CD4-positive, alpha-beta T cell treated with Interleukin-2 at 100 ng/mL for 4 hours (primary cell): ENCODE measurements at places on chromosomes 6 and 20.

DNA sequence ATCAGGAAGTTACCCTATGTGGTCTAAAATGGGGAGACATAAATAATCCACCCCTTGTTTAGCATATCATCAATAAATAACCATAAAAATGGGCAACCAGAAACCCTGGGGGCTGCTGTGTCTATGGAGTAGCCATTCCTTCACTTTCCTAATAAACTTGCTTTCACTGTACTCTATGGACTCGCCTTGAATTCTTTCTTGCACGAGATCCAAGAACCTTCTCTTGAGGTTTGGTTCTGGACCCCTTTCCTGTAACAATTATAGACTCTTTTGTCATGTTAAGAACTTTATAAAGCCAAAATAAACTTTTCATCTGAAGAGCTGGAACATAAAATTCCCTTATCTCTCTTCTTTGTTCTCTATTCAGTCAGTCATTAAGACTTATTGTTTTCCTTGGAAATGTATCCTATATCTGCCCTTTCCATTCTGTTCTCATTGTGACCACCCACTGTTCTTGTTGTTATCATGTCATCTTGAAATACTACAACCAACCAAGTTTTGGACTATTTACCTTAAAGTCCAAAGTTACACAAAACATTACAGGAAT lies 29.3 kb upstream of the ZBTB24 start:
- no peak for DNase-seq

DNA sequence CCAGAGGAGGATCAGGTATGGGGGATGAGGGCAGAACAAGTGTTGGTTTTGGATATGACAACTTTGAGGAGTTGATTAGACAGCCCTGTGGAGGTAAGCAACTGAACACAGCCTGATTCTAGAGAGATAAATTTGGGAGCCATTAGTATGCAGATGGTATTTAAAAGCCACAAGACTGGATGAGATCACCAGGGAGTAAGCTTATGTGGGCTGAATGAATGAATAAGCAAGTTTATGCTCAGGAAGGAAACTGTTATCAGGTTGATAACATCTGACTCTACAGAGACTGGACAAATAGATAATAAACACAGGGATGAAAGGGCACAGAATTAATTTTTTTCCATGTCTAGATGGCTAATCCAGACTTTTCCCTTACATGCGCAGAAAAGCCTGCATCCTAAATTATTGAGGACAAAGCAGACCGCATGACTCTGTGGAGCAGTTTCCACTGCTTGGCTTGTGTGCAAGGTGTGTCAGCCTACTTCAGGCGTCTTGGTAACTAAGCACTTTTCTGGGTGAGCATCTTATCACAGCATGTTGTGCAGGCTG lies 150.6 kb downstream of the GJA10 start:
- peak; percentile 24 for DNase-seq

DNA sequence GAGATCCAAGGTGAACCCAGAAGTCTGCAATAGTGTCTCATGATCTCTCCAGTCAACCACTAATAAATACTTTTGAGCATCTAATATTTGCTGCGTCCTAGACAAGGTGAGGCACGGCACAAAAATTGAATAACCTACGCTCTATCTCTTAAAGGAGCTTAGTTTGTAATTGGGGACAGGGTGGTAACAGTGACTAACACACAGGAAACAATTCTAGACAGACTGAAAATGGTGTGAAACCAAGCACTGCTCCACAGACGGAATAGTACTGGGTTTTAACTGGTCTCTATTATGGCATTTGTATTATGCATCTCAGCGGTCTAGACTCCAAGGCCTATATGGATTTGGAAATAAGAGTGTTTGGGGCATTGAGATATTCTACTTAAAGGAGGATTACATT lies 120.1 kb downstream of the CLIC5 start:
- peak; percentile 35 for DNase-seq

GRCh38 chr20:51021067-51022025 lies 1.6 kb downstream of the KCNG1 start:
- no peak for DNase-seq

DNA sequence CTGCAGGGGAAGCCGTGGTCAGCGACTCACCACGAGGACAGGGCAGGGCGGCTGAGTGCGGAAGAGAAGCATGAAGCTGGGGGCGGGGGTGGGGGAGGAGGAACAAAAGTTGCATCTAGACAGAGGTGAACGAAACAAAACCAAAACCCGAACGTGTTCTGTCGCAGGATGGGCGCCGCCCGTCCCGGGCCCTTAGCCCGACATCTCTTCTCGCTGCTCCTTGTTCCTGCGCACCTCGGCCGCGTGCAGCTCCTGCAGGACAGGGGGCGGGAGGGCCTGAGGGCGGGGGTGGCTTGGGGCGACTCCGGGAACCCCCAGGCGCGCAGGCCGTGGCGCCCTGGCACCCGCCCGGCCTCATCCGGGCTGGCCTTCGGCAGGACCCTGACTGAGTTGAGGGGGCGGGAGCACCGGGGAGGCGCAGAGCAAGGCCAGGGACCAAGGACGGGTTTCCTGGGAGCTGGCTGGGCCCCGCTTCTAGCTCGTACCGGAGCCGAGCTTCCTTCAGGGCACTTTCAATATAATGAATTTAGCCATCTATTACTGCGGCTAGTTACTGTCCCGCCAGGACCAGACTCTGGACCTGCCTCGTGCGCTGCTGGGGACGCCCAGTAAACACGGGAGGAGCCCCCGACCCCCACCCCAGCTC lies 12.0 kb downstream of the STMN3 start:
- peak; percentile 57 for DNase-seq
